ENCODE measurements at places on chromosomes 4 and X.

GRCh38 chr4:86730310-86730709 is 118.9 kb downstream of the SLC10A6 start:
- DNase-seq: peak; percentile 3

DNA sequence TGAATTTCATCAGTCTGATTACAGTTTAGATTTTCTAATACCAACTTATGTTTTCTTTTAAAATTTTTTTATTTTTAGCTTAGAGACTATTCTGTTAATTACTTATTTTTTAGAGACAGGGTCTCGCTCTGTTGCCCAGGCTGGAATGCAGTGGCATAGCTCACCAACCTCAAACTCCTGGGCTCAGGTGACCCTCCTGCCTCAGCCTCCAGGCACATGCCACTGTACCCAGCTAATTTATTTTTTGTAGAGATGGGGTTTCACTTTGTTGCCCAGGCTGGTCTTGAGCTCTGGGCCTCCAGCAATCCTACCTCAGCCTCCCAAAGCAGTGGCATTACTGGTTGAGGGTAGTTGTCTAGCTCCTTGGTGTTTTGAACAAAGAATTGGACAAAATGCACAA is 102.0 kb downstream of the KLHL8 start:
- DNase-seq: no peak

DNA sequence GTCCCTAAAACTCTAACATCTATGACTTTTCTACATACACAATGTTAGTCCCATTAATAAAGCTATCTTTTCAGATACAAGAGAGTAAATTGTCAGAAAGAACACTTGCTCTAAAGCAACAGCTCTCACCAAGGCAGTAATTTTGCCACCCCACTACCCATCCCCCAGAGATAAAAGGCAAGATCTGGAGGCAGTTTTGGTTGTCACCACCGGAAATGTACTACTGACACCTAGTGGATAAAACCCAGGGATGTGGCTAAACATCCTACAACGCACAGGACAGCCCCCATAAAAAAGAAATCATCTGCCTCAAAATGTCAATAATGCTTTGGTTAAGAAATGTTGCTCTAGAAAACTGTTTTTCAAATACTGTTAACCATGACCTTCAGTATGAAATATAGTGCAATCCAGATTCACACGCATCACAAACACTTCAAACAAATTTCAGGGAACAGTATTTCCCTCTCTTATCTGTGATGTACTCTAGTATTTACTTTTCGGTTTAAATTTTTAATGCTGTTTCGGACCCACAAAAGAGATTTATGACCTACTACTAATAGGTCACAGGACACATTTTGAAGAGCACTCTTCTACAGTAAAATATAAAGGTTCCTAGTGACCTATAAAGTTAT is 5.1 kb downstream of the FBXL5 start:
- DNase-seq: peak; percentile 49

- DNase-seq: no peak
Measured at GRCh38 chr4:46392421-46392820, 2.5 kb upstream of the GABRA2 start.

- no peak for DNase-seq
Measured at GRCh38 chrX:108117988-108118387, 26.4 kb downstream of the ATG4A start.

- DNase-seq: no peak
Measured at GRCh38 chr4:163679189-163679588, 184.7 kb downstream of the TMA16 start.

Data from activated CD4-positive, alpha-beta T cell treated with anti-CD3 and anti-CD28 coated beads, Interleukin-2, amount 50 U/mL, for 48 hours (primary cell).